Fibroblast of mammary gland (primary cell): ENCODE measurements at places on chromosomes 12 and 14.

DNA sequence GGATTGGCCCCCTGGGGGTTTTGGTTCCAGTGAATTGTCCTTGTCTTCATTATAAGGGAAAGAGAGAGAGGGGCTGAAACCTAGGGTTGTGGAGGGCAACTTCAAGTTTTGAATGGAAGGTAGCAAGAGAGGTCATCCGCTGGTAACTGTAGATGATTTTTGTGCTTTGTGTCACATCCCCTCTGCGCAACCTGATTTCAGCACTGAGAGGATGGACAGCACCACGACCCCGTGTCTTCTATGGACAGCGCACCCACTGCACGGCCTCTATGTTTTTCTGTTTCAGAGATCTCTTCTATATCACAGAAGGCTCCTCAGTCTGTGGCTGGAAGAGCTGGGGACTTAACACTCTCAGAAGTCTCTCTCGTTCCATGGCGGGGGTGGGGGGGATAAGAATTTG lies 127.0 kb upstream of the RPH3A start:
- no peak for DNase-seq

DNA sequence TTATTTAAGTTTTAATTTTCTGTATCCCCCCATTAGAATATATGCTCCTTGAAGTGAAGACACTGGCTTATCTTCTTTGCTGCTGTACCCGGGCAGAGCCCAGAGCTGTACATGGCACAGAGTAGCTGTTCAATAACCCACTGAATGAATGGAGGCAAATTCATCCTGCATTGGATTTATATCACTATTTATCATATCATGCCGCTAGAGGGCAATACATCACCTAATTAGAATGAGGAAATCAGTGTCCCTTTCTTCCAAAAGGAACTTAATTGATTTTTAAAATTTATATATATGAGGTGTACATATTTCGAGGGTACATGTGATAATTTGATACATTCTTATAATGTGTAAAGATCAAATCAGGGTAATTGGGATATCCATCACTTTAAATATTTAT lies 89.2 kb upstream of the TMEM260 start:
- DNase-seq, result peak; percentile 53

DNA sequence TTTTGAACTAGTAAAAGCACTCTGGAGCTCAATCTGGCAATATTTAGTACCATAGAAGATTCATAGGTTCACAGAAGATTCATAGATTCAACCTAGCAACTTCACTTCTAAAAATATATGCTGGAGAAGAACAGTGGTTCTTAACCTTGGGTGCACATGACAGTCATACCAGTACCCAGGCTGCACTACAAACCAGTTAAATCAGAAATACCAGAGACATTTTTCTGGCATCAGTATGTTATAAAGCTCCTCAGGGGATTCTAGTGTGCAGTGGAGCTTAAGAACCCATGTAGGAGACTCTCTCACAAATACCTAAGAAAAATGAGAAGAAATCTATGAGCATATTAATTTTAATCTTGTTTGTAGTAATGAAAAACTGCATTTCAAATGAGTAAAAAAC lies 46.6 kb downstream of the CNTN1 start:
- DNase-seq, result no peak

DNA sequence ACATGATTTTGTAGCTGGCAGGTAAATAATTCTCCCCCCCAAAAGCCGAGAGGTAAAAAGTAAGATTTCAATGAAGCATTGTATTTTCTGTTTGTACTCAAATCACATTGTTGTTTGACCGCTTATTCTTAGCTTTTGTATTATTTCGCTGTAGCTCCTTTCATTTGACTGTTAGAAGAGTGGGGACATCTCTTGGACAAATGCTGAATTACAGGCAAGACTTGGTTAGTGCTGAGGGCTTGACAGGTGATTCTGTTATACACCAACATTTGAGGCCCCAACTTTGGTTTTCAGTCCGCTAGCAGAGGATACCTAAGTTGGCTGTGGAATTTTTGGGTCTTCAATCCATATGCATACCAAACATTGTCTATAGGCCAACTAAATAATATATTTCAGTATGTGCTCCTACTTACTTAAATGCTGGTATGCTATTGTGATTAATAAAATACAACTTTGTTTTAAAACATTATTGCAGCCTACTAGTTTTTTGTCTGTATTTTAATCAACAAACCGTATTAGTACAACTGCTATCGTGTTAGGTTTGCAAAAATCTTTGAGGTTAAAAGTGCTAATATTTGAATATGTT lies 102.2 kb downstream of the ERC1 start:
- DNase-seq, result peak; percentile 73

- no peak for DNase-seq
These were observed 9.4 kb upstream of the GPR132 start for GRCh38 chr14:105074601-105075053.

GRCh38 chr12:4483885-4484823 lies 38.5 kb upstream of the FGF6 start:
- DNase-seq, result no peak

DNA sequence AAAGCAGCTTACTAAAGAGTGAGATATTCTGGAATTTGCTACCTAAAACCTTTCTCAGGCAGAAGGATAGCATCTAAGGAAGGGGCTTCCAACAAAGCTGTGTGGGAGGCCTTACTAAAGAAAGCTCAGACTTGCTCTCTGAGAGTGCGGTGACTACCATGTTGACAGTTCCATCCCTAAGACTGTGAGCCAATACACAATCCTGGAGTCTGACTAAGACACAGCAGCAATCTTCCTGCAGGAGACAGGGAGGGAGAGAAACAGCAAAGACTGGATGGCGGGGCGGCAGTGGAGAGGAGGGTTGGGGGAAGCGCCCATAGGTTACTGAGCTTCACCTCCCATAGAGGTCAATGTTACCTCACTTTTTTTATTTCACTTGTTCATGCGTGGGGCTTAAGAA lies 70.9 kb downstream of the KITLG start:
- peak; percentile 72 for DNase-seq

DNA sequence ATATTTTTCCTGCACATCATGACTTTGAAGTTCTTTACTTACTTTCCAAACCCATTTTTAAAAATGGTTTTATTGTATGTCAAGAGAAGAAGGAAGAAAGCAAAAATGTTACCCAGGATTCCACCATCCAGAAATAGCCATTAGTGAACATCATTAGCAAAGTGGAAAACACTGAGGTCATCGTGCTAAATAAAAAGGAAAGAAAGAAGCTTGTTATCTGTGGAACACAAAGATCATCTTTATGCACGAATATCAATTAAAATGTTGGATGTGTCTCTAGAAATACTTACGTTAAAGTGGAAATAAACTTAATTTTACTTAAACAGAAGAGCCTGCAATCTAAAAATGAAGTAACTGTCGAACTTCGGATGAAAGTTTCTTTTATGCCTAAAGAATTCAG lies 27.3 kb downstream of the SFSWAP start:
- DNase-seq, result no peak

- no peak for DNase-seq
These were observed 138.4 kb downstream of the ADGRD1 start for GRCh38 chr12:131091976-131092691.

DNA sequence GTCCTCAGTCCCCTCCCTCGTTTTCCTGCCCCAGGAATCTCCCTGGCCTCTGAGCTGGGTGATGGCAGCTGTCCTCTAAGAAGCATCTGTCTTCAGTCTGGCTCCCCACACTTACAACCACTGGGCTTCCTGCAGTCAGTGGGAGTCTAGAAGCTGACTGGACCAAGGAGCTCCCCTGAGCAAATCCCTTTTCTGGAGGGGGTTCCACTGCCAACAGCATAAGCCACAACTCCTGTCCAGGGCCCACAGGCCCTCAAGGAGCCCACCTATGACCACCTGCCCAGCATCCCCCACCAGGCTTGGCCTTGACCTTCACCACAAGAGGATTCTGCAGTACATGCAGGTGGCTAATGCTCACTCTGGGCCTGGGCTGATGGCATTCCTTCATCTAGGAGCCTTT lies 4.1 kb downstream of the RDH16 start:
- DNase-seq, result no peak

DNA sequence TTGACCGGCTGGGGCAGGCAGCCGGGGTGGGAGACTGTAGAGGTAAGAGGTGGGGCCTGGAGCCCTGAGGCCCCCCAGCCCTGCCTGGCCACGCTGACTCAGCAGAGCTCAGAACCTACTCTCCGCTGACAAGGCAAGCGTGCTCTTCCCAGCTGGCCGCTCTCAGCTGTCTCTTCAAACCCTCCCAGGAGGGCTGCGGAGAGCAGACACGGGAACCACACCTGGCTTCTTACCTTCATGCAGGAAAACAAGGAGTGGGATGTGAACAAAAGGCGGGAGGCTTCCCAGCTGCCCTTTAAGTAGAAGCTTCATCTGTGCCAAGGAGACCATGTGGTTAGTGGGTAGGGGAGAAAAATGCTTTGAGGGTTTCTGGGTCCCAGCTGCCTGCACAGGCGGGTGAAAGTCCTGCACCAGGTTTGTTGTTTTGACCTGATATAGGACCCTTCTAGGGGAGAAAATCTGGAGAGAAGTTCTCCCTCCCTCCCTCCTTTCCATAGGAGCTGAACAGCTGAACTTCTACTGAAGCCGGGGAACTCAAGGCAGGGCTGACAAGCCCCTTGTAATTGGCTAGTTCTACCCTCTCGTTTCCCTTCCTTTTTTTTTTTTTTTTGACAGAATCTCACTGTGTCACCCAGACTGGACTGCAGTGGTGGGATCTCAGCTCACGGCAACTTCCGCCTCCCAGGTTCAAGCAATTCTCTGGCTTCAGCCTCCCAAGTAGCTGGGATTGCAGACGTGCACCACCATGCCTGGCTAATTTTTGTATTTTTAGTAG lies 12.8 kb upstream of the TESC start:
- DNase-seq, result no peak

DNA sequence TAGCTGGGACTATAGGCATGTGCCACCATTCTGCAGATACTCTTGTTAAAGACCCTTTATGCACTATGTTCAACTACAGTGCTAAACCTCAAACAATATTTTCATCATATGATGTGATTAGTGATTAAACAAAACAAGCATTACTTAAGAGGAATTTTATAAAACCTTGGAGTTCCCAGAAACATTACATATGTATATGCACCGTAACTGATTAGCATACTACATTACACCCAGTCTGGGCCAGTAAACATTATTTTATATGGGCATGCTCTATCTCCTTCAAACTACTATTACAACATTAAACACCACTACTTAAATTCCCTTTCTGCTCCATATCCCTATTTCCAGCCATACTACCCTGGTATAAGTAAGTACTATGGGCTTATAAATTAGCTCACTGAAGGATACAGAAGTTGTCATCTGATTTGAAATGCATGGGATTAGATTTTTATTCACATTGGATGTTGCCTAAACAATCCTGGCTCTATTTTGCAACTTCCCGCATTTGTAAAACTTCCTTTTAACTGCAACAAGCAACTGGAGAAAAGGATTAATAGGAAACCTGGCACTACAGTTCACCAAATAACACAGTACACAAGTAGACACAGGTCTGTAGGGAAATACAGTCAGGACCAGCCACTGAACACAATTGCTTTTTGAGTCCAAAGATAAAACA lies 205.8 kb downstream of the MED13L start:
- DNase-seq, result no peak

DNA sequence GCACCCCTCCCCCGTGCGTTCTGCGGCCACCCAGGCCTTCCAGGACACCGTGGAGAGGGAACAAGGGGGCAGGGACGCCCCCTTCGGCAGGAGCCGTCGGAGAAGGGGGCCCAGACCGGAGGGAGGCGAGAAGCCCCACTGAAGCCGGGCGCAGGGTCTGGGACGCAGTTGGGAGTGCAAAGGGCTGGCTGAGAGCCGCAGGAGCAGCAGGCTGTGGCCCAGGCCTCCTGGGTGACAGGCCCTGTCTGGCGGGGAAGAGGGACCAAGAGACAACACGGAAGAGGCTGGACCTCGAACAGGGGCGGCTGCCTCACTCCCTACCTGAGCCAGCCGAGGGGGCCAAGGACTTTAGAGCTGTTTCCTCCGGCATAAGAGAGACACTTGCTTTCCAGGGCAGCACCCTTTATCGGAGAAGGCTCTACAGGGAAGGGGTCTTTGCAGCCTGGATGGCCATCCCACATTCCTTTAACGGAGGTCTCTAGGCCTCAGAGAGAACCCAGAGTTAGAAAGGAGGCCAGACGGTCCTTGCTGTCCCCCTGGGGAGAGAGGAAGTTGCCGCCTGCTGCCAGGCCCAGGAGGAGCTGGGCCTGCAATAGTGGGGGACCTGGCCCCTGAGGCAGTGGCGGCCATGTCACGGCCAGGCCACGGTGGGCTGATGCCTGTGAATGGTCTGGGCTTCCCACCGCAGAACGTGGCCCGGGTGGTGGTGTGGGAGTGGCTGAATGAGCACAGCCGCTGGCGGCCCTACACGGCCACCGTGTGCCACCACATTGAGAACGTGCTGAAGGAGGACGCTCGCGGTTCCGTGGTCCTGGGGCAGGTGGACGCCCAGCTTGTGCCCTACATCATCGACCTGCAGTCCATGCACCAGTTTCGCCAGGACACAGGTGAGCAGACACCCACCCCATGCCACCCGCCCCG lies 1.3 kb downstream of the DTX1 start:
- no peak for DNase-seq

DNA sequence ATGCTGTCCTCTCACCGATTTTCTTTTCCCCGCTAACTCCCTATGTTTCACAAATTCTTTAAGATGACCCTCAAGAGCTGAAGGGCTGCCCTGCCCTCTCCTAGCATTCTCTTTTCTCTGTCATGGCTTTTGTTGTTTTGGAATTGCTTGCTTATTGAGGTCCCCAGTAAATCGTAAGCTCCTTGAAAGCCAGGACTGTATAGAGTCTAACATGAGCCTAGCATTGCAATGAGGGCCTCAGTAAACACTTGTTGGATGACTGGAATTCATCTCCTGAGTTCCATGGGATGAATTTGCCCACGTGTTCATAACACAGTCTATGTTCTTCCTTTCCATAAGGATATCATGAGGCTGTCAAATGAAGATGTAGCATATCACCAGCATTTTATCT lies 92.2 kb downstream of the APAF1 start:
- no peak for DNase-seq

- peak; percentile 11 for DNase-seq
These were observed 60.8 kb downstream of the CAPZA3 start for GRCh38 chr12:18798535-18799361.

DNA sequence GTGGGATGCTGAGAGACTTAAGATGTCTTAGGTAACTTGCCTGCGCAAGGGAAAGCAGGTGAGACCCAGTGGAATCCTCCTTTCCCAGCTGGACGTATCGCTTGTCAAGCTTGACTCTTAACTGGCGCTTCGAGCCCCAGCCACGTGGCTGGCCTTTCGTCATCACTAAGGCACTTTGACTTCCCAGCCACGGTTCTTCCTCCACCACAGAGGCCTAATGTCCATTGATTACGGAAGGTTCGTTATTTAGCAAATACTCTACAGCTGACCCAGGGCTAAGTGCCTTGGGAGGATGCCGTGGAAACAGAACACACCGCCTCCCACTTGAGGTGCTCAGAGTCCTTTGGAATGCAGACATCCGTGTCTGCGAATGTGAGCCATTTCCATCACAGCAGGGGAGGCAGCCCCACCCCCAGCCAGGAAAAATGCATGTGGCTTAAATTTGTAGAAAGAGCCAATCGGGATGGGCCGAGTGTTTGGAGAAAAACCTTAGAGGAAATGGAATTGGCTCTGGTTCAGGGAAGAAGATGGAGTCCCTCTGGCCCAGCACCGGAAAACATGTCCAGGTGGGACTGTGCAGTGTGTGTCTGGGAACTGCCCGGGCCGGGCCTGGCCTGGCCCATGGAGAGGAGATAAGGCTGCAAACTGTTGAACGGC lies 115.7 kb downstream of the PLXNC1 start:
- DNase-seq, result peak; percentile 26

- peak; percentile 29 for DNase-seq
These were observed 99.1 kb upstream of the SLCO1C1 start for GRCh38 chr12:20596061-20596460.
